ENCODE measurements at places on chromosomes 6 and 20.

GRCh38 chr6:25218346-25218745, 60.8 kb upstream of the CARMIL1 start:
- DNase-seq: no peak

GRCh38 chr6:1313767-1314503, 2.0 kb downstream of the FOXQ1 start:
- no peak for DNase-seq

DNA sequence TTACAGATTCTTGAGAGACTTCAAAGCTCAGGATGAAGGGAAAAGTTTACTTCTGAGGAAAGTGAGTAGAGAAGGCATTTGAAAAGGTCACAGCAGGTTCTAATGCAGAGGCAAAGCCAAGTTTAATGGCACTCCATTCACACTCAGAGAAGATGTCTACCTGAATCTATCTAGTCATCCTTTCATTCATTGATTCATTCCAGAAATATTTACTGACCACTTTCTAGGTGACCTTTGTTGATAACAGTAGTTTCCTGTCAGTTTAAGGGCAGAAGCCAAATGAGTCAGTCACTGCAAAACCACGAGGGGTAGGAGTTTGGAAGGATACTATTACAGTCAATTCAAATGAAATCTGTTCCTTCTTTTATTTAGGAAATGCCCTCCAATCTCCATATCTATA, 30.8 kb downstream of the FBXO5 start:
- no peak for DNase-seq

DNA sequence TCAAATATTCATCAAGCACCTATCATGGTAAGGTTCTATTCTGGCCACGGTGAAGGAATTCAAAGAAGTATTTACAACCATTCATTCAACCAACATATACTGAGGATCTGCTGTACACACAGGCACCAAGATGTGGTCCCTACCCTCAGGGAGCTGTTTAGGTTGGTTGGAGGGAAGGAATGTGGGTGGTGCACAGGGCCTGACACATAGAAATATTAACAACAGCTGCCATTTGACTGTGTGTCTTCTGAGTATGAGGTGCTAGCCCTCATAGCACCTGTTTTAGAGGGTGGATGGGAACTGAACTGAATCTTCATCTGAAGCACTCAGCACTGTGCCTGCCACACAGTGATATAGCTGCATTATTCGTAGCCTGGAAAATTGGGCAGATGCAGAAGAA, 7.3 kb downstream of the SNPH start:
- no peak for DNase-seq

DNA sequence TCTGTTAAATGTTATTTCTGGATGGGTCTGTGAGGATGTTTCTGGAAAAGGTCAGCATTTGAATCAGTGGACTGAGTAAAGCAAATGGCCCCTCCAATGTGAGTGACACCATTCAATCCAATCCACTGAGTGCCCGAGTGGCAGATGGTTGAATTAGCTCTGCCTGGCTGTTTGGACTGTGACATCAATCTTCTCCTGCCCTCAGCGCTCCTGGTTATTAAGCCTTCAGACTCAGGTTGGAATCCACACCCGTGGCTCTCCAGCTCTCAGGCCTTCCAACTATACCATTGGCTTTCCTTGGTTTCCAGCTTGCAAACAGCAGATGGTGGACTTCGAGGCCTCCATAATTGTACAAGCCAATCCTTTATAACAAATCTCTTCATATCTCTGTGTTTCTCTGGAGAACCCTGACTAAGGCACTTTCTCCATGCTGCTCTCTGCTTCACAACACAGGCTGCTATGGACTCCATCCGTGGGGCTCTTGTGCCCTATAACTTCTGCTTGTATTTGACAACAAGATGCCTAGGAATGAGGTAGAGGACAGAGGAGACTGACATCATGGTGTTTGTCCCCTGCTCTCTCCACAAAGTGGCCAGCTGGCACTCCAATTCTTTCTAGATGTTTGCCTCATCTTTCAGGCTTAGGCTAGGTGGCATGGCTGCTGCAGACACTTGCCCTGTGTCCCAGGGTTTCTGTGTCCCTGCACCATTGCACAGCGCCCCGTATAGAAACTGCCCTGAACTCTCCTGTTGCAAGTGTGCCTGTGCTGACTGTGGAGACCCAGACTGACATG, 4.8 kb upstream of the CSTL1 start:
- DNase-seq: no peak

- DNase-seq: no peak
These were observed 11.2 kb upstream of the GPRC6A start for GRCh38 chr6:116840091-116840490.

GRCh38 chr6:140462453-140463311, 1088.2 kb upstream of the CITED2 start:
- no peak for DNase-seq

DNA sequence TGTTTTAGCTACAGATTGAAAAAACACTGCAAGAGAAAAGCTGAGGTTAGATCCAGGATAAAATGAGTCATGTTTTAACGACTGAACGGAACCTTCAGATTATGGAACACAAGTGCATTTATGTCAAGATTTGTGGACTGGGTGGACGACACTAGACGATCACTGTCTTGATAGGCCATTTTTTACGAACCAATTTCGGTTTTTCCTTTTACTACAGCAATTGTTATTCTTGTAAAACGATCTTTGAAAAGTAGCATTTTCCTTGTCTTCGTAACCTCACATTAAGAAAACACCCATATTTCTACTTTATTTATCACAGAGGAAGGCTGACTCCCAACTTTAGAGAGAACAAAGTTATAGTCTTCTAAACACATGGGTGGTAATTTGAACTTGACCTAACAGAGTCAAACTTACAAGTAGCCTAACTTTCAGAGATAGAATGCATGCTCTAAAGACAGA, 294.2 kb upstream of the TCF21 start:
- DNase-seq: no peak

GRCh38 chr6:130888246-130888645, 61.0 kb downstream of the SMLR1 start:
- DNase-seq: no peak

- DNase-seq: no peak
These were observed 59.9 kb upstream of the GNRH2 start for GRCh38 chr20:2983508-2983907.

DNA sequence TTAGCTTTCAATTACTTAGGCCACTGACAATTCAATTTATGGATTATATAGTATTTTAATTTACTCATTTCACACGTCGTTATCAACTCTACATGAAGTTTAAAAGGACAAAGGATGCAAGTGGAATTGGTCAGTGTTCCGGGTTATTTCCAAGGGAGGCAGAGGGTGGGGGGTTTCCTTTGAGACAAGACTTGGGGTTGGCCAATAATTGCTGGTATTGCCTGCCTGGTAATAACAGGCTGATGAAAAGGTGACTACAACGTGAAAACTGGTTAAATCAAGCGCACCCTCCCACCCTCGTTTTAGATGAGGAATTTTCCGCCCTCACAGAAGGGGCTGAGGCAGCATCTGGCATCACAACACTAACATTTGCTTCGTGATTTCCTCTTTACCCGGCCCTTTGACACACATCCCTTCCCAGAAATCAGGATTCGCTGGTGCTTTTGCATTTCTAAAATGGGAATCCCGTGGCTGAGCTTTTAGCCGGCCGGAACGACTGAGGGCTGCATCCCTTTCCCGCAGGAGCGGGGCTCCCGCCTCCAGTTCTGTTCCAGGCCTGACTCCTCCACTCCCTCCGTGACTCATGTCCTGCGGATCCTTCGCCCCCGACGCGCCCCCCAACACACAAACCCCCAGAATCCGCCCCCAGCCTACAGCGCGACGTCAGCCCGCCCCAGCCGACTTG, 999 bp upstream of the PIM1 start:
- DNase-seq: no peak

- DNase-seq: no peak
These were observed 230.3 kb downstream of the PKHD1 start for GRCh38 chr6:51857134-51857533.

DNA sequence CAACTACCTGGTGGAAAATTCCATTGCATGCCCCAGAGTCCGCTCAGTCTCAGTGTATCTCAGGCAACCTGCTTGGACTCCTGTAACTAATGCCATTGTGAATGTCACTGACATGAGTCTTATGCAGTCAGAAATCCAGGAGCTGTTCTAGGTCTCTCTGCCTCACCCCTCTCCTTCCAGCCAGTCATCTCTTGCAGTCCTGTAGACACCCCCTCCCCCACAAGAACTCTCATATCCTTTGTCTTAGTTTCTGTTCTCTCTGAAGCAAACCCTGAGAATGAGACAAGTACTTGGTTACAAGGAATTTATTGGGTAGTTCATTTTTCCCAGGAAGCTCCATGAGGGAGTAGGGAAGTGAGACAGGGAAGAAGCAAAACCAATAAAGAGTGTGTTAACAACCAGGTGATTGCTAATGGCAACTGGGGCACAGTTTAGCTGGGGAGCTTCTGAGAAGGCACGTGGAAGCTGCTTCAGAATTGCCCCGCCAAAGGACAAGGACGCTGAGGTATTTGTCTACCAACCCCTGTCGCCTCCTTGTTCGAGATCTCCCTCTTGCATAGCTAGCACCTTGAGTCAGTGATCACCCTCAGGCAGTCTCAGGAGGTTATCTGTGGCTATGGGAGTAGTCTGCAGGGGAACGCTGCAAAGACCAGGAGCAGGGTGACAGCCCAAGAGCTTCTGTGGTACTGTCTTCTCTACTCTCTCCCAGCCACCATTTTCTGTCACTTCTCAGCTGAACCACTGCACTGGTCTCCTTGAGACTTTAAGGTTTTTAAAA, 911.4 kb upstream of the FLRT3 start:
- no peak for DNase-seq

- peak; percentile 55 for DNase-seq
These were observed 239.1 kb upstream of the CEP162 start for GRCh38 chr6:84466511-84466910.

- DNase-seq: no peak
These were observed 97.1 kb downstream of the PRL start for GRCh38 chr6:22199771-22200170.

DNA sequence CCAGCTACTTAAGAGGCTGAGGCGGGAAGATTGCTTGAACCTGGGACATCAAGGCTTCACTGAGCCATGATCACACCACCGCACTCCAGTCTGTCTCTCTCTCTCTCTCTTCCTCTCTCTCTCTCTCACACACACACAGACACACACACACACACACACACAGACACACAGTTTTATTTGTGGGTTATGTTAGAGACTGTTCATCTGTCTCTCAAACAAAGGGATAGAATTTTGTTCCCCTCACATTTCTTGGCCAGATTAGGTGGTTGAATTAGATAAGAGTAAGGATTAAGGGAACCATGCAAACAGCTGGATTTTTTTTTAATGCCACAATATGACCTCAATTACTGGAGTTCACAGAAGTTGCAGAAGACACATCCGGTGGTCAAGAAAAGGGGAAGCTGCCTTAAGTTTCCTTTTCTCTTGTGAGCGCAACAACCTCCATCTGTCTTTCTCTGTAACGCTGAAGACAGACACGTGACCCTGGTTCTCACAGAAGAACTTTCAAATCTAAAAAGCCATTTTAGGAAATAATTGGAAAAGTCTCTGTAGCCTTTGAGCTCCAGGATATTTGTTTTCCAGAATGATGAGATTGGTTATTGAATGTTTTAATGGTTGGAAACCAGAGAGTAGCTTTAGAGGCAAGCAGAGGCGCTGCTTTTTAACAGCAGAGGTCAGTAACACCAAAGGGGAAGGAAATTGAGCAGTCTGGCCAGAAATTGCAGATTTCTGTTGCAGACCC, 32.9 kb upstream of the LGSN start:
- no peak for DNase-seq

DNA sequence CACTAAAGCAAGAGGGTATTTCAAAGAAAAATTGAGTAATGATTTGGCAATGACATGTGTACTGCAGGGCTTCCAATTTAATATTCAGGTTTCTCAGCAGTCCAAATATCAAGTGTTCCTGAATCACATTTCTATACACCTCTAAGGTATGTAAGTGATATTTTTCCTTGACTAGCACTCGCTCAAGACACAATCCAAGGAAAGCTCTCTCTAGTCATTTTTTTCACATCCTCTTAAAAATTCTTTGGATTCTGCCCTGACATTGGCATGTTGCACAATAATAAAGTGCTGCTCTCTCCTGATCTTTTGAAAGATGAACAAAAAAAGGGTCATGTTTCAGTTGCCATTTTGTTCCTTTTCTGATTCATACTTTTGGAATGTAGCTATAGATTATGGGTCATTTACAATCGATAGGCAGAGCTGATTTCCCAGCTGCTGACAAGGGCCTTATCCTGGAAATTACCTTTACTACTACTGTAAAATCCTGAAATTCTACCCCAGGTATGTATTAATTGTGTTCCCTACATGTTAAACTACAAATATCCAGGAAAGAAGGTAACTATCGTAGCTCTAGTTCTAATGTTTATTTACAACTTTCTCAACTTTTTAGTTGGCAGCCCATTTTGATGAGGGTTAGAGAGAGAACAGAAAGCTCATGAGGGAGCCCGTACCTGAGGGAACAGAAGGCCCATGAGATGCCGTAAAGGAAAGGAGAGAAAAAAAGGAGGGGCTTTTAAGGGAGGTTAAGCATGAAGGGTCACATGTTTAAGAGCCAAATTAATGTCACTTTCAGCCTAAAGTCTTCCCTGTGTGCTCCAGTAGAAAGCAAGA, 22.2 kb upstream of the ADGRG6 start:
- no peak for DNase-seq

DNA sequence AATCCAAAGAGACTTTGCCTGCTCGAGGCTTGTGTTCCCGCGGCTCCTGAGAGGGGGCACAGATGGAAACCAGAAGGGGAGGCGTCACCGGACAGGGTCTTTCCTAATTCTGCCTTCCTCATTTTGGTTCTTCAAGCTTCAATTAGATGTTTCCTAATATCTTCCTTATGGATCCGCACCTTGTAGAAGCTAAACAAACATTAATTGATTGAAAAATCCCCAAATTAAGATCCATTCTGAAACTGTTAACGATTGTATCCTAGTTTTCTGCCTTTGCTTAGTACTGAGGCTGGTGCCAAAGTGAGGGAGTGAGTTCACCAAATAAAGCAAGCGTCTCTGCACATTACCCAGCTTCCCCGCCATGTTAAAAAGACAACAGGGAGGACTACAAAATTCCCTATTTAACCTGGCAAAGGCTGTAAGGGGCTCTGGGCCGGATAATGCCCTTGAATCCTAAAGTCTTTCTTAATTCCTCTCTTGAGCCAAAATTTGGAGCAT, 123.2 kb downstream of the GPX5 start:
- no peak for DNase-seq

DNA sequence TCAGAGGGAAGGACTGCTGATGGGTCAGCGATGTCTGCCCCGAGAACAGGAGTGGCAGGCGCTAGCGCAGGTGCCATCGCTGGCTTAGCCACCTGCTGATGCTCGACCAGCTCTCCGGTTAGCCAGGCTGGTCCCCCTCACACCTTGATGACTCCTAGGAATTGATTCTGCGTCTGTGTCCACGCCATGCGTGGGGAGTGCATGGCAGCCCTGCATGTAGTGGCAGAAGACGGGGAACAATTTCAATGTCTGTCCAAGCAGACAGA, 6.7 kb downstream of the SS18L1 start:
- DNase-seq: no peak

Data from aorta (tissue), 5 donors.